ENCODE measurements at places on chromosomes 1 and 21.

DNA sequence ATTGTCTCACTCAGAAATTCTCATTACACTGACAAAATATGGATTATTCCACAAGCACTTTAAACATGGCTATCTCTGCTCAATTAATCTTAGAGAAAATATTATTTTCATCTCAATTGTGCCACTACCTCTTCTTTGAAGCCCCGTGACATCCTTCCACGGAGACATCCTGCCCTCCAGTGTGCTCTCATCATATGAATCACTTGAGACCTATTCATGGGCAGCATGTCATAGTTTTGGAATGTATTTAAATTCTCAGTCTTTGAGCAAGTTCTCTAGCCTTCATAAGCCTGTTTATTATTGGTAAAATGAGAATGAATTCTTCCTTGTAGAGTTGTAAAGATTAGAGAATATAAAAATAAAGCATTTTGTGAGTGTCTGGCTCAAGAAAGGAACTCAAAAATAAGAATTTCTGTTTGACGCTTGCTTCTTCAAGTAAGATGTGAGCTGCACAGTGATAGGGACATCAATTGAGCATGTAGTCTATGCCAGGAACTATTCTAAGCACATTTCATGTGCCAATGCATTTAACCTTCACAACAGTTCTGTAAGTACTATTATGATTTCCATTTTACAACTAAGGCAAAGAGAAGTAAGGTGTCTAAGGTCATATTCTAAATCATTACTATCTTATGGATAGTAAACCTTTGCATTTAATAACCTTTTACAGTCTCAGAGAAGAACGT lies 557.4 kb upstream of the ZRANB2 start:
- DNase-seq, result no peak

DNA sequence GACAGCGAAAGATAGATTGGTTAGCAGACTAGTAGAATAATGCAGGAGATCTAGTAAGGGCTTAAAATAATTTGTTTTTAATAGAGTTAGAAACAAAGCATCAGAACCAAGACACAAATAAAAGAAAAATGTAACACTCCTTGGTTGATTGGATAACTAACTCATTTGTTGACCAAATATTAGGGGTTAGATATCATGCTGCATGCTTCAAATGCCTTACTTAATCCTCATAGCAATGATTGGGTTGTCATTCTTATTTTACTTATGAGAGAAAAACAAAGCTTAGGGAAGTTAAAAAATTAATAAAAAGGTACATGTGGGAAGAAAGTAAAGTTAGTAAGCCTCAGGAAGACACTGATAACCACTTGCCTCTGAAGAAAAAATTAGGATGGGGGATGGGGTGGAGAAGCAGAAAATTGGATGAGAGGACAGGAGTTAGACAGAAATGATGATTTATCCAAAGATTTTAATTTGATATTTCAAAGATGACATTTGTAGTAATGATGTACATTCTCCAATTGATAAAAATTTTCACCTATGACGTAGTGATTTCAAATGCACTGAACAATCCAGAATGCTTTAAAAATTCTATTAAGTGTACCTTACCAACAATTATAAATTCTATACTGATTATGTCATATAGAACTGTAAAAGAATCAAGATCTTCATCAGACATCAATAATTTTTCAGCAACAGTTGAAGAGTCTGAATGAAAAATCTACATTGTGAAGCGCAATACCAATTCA lies 374.7 kb downstream of the COL11A1 start:
- DNase-seq, result no peak

DNA sequence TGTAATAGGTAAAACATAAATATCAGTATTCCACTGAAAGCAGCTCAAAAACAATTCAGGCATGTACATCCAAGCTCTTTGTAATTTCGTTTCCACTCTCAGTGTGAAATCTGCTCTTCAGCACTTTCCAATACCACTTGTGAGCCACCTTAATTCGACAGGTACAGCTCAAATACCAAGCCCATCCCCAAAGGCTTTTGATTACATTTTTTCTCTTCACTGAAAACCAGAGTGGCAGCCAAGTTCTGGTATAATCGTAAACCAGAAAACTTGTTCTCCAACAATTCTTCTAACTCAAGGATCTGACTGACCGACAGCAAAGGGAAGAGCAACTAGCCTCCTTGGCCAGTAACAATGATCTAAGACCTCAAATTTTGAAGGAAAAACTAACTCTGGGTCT lies 36.8 kb downstream of the FBXO42 start:
- no peak for DNase-seq

GRCh38 chr1:27994060-27994459 lies 34.3 kb downstream of the XKR8 start:
- DNase-seq, result no peak

DNA sequence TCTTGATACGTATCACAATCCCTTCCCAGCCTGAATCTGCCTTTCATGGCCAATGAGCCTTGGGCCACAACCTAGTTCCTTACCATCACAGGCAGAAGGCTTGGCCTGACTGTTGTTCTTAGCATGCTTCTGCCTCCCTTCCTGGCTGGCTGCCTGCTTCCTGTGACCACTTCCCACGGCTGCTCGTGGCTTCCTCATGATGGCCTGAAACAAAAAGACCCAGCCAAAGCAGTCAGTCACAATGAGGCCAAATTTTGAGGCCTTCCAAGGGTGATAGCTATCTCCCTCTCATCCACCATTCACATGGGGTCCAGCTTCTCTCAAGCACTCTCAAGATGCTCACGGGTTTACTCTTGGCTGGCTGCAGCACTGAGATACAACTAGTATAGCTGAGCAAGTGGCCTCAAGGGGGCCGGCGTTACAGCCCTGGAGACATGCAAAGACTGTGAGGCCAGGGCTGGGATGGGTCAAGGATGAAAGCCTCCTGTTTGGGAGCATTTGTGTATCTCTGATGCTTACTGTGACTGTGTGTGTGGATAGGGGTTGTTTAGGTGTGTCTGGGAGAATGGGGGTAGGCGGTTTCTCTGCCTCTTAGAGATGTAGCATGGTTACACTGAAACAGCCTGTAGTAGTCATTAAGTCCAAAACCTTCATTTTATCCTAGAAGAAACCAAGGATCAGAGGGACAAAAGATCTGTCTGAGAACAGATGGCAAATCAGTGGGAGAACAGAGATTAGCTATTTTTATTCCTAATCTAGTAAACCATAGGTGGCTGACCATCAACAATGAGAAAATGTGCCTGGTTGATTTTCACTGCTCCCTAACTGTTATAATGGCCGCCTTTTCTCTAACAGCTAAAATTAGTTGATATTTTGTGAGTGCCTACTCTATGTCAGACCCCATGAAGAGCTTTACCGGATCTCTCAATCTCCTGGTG lies 5.4 kb upstream of the TOE1 start:
- no peak for DNase-seq
